ENCODE measurements at places on chromosomes 4 and X.

GRCh38 chr4:32030406-32030805 lies 1310.2 kb downstream of the PCDH7 start:
- DNase-seq, result no peak

- DNase-seq, result no peak
These were observed 92.2 kb upstream of the RAPGEF2 start for GRCh38 chr4:159010563-159011260.

DNA sequence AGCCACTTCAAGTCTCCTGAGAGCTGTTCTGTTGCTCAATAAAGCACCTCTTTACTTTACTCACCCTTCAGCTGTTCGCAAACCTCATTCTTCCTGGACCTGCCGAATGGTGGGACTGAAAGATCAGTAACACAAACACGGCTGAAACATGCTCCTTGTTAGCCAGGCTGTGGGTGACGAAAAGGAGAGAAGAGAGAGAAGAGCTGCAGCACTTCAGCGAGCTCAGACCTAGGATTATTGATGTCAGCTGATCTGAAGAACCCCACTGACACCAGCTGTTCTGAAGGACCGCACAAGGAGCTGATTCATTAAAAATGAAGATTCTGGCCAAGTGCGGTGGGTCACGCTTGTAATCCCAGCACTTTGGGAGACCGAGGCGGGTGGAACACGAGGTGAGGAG lies 2020.0 kb upstream of the ADGRL3 start:
- no peak for DNase-seq

- no peak for DNase-seq
These were observed 14.7 kb downstream of the CHST7 start for GRCh38 chrX:46588263-46588662.

DNA sequence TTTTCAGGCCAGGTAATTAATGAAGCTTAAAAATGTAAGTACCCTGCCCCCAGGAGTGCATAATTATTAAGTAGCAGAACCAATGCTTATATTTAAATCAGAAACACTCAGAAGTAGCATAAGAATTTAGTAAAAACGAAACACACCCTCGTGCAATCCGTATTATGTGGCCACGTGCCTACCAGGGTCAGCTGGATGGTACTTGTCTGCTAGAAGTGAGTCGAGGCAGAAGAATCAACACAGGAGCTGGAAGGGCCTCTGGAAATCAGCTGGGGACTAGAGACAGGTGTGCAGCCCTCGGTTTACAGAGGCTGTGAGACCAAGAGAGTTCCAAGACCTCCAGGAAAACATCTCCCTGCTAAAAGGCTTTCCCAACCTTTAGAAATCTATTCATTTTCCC lies 559 bp upstream of the FAM47E start:
- no peak for DNase-seq

DNA sequence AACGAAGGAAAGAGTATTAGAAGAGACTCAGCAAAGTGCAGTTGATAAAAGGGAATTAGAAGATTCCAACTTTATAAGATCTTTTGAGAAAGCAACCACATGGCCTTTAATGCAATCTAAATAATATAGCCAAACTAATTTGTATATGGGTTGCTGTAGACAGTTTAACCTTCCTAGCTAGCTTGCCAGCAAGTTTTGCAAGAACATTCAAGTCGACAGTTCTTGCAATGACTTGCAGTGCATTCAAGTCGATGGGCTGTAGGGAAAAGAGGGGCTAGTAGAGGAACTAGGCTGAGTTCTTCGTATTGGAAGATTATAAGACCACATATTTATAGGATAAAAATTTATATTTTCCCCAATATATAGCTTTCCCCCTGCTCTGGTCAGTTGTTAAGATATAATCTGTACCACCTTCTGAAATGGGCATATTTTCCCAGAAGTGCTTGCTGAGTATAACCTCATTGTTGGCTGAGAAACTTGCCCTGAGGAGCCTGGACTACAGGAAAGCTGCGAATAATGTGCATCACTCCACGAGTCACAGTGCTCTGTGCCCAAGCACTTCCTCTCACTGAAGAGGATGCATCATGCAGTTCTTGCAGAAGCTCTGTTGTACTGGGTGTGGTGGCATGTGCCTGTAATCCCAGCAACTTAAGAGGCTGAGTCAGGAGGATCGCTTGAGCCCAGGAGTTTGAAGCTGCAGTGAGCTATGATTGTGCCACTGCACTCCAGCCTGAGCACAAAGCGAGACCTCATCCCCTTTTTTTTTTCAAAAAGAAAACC lies 56.7 kb downstream of the DOCK11 start:
- no peak for DNase-seq

DNA sequence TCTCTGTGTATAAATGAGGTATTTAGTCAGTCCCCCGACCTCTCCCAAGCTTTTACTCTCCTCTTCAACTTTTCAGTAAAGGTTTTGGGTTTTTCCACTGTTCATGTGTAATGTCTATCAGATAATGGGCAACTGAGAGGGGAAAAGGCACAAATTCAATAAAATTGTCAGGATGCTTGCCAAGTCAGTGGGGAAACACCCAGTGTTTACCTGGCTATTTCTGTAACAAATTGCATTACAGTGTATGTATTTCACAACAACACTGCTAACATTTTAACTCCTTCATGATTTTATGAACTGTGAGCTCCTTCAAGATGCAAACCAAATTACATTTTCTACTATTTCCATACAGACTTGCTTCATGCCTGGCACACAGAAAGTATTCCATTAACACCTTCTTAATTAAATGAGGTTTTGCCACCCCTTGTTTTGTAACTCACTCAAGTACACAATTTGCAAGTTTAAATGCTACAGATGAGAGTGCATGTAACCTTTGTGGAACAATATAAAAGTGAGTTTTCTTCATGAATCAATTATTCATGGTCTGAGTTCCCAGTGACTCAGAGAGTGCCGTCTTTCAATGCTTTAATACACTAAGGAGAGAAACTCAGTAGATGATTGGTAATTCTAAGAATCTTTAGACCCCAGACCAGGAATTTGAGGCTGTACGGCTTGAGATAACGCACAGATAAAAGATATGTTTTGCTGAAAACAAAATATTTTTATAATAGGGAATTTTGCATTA lies 149.8 kb upstream of the TLL1 start:
- DNase-seq, result no peak

- DNase-seq, result no peak
These were observed 6.8 kb downstream of the LHFPL1 start for GRCh38 chrX:112672788-112673560.

- DNase-seq, result no peak
These were observed 67.6 kb upstream of the GUCY1A1 start for GRCh38 chr4:155599085-155599484.
